Stimulated activated CD4-positive, alpha-beta T cell treated with anti-CD3 and anti-CD28 coated beads, TNF-alpha, amount 100 ng/mL, for 24 hours (primary cell): ENCODE measurements at places on chromosomes 1 and 21.

- DNase-seq: no peak
These were observed 46.6 kb downstream of the VPS26C start for GRCh38 chr21:37220433-37220980.

GRCh38 chr21:42401820-42402251, 1.9 kb upstream of the UBASH3A start:
- DNase-seq: no peak

DNA sequence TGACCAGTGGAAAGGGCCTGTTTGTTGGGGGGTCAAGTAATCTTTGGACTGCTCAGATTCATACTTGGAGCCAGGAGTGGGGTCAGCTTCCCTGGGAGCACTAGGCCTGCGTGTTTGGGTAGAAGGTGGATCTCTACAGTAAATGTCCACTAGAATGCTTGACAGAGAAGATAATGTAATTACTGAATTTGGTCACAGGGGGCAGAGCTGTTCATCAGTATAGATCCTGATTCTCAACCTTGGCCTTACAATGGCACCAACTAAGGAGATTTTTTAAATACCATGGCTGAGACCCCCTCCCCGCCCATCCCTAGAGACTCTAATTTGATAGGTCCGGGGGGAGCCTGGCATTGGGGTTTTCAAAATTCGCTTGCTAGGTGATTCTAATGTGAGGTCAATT, 217.5 kb upstream of the PLXNA2 start:
- DNase-seq: no peak

DNA sequence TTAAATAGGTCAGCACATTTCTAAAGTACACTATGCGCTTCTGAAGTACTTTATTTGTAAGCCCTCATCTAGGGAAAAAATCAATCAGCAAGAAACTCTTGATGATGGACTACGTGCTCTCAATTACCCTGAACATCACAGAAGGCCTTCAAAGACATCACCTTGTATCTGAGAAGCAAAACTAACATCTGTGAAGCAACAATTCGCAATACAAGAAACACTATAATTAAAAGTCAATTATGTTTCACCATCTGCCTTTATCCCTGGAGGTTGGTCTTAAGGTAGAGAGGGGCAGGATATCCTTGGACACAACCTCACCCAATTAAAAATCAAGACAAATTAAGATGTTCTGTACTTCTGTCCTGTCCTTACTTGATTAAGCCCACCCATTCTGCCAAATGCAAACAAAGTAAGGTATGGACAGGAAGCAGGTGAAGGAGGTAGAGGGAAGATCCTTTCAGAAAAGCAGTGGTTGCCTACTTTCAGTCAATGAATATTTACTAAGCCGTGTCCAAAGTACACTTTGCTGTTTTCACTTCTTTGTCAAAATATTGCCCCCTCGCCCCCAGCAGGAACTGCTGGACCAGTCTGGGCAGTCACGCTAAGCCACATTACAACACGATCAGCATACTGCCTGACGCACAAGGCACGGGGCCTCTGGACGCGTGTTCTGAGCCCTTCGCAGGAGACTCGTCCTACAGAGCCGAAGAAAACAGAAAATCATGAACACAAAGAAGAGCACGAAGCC, 887 bp downstream of the SLC19A2 start:
- DNase-seq: no peak

- no peak for DNase-seq
These were observed 33.7 kb upstream of the FBXO28 start for GRCh38 chr1:224080115-224080774.

DNA sequence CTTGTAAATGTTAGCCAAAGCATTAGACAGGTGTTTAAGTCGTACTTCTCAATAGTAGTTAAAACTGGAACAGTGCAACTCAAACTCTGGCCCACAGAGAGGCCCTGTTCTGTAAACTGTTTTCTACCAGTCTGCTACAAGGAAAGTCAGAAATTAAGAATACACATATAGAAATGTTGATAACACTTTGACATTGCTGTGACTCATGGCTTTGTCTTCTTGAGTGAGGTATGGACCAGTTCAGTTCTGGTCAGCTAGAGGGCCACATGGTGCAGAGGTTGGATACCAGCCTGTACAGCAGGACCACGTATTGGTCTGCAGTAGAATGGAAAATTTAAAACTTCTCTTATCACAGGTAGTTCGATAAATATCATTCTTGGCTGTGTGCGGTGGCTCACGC, 22.3 kb downstream of the ZBTB8B start:
- no peak for DNase-seq

DNA sequence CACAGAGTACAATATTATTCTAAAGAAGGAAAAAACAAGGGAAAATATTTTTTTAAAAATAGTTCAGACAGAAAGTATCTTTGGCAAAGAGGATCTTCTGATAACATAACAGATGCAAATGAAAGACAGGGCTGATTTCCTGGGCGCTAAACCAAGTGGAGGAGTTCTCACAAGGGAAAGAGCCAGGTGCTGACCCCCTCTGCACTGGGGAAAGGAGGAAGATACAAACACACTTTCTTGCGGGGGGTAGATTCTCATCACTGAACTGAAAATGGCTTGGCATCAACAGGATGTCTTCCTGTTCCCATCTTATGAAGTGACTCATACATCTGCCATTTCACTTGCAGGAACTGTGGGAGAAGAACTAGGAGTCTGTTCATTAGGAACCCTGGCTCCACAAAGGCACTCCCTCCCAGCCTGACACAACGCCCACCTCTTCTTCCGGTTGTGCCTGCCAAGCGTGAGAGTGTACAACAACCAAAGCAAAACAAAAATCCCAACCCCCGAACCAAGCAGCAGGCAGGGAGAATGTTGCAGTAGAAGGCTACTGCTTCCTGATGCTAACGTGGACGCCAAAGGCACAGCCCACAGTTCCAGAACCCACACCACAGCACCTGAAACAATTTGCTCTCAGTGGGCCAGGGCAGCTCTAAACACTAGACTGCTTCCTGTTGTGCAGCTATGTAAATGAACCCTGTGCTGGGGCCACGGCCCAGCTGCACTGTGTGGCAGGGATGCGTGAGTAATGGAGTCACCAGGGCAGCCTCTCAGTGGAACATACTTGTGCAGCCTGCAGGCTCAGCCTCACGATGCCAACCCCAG, 51.0 kb downstream of the GADD45A start:
- peak; percentile 35 for DNase-seq

DNA sequence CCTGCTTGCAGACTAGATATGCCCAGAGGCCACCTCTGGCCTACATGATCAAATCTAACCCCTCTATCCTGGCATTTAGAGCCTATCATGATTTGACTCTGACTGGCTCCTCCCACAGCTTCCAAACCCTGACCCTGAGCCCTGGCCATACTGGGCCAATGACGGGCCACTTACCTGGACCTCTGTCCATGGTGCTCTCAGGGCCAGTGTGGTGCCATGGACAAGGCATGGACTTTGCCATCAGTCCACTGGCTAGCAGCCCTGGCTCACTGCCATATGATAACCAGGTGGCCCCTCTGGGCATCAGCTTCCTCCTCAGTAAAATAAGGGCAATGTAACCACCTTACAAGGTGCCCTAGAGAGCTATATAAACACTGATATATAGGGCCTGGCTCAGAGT, 713.4 kb downstream of the PTPRU start:
- DNase-seq: no peak

GRCh38 chr1:172781513-172782140, 122.7 kb downstream of the FASLG start:
- DNase-seq: no peak

GRCh38 chr1:210250665-210250997, 18.0 kb downstream of the SERTAD4 start:
- no peak for DNase-seq

- no peak for DNase-seq
These were observed 315.3 kb upstream of the C1orf174 start for GRCh38 chr1:4215391-4215790.

- DNase-seq: no peak
These were observed 29.7 kb downstream of the UBE2T start for GRCh38 chr1:202311875-202312635.

DNA sequence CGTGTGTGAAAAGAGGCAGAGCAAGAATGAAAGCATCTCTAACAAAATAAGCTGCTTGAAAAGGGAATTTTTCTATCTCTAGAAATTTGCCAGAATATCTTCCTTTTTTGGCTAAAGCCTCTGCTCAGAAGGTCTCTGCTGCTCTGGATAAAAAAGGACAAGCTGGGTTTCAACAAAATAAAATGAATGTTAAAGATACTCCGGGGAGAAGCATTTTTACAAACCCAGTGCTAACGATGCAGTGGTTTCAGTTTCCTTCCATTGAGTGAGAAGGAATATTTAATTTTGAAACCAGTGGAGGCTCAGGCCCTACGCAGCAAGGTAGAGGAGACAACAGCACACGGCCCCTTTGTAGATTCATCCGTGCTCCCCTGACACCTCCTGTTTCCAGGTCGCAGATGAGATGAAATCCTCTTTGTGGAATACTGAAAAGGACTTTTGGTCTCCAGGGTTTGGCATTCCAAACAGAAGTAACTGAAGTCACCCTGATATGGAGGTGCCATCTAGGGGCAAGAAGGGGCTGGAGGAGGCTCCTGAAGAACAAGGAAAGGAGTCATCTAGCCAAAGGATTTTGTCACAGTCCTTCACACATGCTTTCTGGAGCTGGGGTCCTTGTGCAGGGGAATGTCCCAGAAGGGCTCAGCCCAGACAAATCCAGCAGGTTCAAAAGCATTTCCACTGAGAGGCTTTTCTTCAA, 65.7 kb upstream of the SYT6 start:
- DNase-seq: no peak

DNA sequence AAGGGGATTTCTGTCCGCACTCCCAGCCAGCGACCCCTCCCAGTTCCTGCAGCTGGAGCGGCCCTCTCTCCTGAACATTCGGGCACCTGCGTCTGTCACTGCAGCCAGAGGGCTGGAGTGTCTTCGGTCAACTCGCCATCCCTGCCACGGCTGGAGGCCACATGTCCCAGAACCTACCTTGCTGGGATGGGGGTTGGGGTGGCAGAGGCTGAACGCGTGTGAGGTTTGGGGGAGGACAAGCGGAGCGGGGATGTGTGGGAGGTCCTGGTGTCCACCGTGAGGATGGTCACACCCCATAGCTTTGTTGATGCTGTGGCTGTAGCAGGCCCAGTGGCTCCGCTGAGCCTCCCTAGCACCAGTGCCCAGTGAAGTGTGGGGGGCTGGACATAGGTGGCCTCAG, 14.8 kb upstream of the C1orf174 start:
- no peak for DNase-seq

DNA sequence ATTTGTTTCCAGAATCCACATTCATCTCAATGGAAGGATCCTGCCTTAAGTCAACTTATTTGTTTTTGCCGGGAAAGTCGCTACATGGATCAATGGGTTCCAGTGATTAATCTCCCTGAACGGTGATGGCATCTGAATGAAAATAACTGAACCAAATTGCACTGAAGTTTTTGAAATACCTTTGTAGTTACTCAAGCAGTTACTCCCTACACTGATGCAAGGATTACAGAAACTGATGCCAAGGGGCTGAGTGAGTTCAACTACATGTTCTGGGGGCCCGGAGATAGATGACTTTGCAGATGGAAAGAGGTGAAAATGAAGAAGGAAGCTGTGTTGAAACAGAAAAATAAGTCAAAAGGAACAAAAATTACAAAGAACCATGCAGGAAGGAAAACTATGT, 2.6 kb downstream of the GADD45A start:
- no peak for DNase-seq

DNA sequence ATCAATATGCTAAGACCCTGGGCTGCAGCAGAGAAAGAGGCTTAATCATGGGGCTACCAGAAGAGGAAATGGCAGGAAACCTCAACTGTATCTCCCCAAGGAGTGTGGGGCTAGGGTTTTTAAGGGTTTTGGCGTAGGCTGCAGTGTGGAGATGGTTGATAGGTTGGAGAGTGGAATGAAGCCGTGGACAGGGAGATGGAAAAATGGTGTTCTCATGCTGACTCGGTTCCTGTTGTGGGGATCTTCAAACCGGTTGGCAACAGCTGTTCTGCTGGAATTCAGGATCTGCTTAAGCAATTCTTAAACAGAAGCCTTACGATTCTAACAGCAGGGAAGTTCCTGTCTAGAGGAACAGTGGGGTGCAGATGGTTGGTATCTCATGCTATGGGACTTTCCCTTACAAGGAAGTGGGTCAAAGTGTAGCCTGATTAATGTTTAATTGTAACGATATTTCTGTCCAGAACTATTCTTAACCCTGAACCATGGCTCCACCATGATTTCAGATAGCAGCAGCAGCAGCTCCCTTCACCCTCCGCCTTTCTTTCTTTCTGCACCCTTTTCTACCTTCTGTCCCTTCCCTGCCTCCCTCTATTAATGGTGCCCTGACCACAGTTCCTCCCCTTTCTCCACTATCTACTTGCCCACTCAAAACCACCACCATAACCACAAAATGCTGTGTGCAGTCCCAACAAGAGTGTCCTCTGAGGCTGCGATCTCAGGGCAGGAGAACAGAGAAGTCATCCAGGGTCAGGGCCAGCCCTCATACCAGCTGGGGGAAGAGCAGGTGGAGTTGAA, 30.8 kb downstream of the RSPH1 start:
- DNase-seq: no peak

DNA sequence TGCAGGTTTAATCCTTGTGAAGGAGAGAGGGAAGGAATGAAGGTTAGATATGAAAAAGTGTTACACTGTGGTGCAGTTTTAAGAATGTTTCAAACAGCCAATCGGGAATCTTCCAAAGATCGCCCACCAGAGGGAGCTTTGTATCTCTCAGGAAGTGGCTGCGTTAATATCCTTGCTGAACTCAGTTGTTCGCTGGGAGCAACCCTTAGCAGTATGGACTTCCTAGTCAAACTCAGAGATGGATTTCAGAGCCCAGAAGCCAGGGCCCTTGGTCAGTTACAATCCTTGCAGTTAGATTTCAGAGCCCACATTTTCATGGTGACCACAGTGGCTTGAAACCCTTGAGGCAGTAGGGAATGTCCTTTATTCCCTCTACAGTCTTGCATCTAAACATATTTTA, 136.2 kb downstream of the NTNG1 start:
- DNase-seq: no peak

DNA sequence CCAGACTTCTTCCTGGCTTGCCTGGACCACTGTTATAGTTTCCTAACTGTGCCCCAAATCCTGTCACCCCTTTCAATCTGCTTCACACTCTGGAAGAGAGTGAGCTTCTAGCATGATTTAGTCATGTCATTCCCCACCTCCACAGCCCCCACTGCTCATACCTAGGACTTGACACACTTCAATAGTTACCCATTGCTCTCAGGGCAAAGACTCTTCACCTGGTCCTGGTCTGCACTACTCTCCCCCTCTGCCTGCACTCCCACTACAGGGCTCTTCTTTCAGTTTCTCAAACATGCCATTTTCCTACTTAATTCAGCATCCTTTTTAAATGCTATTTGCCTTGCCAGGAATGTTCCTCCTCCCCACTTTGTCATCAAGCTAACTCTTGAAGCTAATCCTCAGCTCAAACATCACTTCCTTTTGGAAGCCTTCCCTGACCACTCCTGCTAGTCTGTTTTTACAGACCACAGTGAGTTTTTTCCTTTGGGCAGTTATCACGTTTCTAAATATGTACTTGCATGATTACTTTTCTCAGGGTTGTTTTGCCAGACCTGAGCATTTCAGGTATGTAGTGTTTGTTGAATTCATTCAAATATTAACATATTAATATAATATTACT, 24.7 kb downstream of the CYP2J2 start:
- no peak for DNase-seq
